Colonic mucosa (tissue), 4 donors: ENCODE measurements at places on chromosomes 1 and 21. TPM values are rescaled to one million over a fixed set of nuclear protein-coding genes. Genes with fewer than 3 reads are reported as not detected.

Gene IL20
- not detected for total RNA-seq

Gene C21orf91
- total RNA-seq: 9.6 TPM

Gene G0S2
- total RNA-seq: 24.3 TPM

Gene ABL2
- total RNA-seq: 12.8 TPM

Gene PROK1
- total RNA-seq: not detected

Gene CCDC185
- total RNA-seq: not detected

DNA sequence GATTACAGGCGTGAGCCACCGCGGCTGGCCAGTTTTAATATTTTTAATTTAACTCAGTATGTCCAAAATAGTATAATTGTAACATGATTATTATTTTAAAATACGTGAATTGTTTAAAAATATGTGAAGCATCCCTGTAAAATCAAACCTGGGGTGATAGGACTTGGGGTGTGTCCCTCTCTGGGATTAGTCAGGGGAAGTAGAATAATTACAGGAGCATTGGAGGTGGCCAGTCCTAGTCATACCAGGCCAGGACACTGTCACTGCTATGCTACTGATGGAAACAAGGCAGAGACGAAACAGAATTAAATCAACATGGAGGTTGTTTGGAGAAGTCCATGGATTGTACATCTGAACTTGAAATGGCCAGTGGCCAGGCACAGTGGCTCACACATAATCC lies 16.8 kb downstream of the SZRD1 start:
- no peak overlapping the region for H3K4me3 ChIP-seq
- H3K27me3 ChIP-seq: no peaks in the 10 kb centered on the region
- H3K27ac ChIP-seq: no peak overlapping the region
- H3K4me1 ChIP-seq: peaks cover 4% of the 10 kb centered on the region
- DNase-seq: no peak

DNA sequence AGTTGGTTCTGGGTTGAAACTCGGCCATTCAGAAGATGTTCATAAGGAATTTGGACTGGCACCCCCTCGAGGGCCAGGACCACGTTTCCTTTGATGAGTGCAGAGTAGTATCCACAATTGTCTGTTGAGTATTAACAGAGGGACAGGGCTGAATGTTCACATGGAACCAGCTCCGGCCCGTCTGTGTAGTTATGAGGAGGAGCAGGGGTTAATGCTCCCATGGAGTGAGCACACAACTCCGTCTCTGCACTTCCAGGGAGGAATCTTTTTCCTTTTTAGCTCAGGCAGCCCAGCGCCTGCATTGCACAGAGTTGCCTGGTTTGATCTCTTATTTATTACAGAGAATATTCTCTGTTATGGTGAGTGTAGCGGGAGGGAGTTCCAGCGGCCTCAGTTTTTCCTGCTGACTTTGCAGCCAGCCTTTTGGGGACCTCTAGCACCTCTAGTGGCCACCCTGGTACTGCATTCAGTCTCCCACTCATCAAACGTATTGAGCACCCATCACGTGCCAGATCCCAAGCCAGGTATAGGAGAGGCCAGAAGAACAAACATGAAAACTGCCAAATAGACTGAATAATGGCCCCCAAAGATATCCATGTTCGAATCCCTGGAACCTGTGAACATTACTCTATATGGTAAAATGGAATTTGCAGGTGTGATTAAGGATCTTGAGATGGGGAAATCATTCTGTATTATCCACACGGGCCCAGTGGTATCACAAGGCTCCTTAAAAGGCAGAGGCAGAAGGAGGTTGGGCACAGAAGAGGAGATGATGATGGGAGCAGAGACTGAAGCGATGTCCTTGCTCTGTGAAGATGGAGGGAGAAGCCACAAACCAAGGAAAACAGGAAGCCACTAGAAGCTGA lies 167.7 kb upstream of the CSF3R start:
- DNase-seq: peak; percentile 62
- no peaks in the 10 kb centered on the region for H3K36me3 ChIP-seq
- no peak overlapping the region for H3K27ac ChIP-seq
- no peaks in the 10 kb centered on the region for H3K4me1 ChIP-seq
- no peak overlapping the region for H3K4me3 ChIP-seq
- H3K27me3 ChIP-seq: peaks cover 6% of the 10 kb centered on the region

DNA sequence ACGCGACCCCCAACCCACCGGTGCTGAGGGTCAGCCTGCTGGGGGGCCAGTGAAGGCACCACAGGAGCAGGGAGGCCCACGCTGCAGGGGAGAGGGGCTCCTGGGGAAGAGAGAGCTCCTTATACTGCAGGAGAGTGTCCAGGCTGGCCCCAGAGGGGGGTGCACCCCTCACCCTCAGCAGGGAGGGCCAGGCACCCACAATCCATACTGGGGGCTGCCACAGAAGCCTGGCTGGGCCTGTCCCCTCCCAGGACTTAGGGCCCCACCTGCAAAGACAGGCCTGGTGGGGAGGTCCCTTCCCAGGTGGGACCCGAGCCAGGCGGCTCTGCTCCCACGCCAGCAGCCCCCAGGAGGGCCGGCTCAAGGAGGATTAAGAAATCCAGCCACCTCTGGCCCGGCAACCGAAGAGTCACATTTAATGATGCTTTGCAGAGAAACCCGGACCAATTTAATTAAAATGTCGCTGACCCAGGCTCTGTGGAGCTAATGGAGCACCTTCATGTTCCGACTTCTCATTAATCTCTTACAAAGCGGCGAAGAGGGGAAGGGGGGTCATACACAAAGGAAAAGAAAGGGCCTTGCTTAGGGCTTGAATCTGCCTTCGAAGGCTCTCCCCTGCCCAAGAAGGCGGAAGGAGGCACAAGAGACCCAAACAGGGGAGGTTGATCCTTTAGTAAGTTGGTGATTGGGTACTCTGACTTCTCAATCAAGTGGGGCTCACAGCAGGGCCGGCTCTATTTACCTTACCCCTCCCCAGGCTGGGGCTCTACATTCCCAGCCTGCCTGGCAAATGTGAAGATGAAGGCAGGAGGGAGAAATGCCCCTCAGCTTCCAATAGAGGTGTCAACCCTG lies 25.0 kb downstream of the WNT9A start:
- no peak for DNase-seq
- H3K27me3 ChIP-seq: no peaks in the 10 kb centered on the region
- H3K4me3 ChIP-seq: no peak overlapping the region
- H3K4me1 ChIP-seq: no peaks in the 10 kb centered on the region

- H3K27me3 ChIP-seq: peaks cover 9% of the 10 kb centered on the region
Measured at GRCh38 chr1:47710329-47711071, 272.7 kb downstream of the FOXD2 start.

DNA sequence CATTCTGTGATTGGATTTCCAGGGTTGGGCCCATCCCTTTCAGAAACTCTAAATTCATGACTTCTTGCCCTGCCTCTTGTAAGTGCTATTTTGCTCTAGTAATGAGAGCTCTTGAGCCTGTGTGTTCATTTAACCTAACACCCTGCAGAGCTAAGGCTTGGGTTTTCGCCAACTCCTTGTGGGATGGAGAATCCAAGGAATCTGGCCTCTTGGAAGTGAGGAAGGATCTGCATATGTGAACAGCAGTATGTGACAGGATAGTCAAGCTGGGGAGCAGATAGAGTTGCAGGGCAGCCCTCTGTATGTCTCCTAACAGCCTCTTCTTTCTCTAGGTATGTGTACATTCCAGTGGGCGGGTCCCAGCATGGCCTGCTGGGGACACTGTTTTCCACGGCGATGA lies 258.9 kb downstream of the HHAT start:
- DNase-seq: no peak
- H3K27me3 ChIP-seq: no peaks in the 10 kb centered on the region
- H3K27ac ChIP-seq: no peak overlapping the region

DNA sequence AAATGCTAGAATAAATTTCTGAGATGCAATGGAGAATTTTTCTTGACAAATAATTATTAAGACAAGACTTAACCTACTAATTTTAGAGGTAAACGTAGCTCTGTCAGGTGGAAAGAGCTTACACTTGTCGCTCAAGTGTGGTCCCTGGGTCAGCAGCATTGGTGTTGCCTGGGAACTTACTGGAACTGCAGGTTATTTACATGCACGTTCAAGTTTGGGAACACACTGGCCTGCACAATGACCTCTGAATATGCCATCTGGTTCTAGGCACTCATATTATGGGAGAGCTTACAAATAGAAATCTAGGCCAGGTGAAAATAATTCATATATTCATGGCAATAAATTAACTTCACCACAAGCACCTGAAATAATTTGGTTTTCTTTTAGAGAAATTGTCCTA lies 88.5 kb upstream of the BCL9 start:
- H3K4me1 ChIP-seq: no peaks in the 10 kb centered on the region
- no peak overlapping the region for H3K27ac ChIP-seq
- H3K27me3 ChIP-seq: no peaks in the 10 kb centered on the region
- no peak for DNase-seq
- no peaks in the 10 kb centered on the region for H3K36me3 ChIP-seq
